RWPE1 (cell line): ENCODE measurements at places on chromosomes 13 and 19.

DNA sequence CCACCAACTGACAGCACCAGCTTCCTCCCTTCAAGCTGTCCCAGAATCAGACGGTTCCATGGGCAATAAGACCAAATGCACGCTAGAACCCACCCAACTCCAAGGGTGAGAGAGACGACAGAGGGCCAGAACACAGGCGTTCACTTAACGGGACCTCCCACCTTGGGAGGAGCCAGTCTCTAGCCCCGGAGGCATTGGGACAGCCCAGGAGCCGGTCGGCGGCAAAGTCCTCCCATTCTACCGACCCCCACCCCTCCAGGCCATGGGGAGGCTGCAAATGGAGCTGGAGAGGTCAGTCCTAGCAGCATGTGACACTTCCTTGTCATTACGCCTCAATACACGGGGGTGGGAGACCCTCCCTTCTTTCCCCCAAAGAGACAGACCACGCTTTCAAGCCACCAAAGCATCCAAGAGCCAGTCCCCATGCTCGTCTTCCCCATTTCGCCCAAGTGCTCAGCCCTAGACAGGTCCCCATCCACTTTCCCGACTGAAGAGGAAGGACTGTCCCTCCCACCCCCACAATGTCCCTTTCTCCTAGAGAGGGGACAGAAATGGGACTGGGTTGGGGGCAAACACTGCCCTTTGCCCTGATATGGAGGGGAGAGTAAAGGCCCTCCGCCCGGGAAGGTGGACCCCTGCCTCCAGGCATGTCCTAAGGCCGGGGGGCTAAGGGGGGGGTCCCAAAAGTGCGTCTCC is 964 bp downstream of the KHSRP start:
- DNase-seq = peak; percentile 63

- no peak for DNase-seq
Observed at GRCh38 chr13:23915308-23915707, 18.0 kb upstream of the C1QTNF9B start.

DNA sequence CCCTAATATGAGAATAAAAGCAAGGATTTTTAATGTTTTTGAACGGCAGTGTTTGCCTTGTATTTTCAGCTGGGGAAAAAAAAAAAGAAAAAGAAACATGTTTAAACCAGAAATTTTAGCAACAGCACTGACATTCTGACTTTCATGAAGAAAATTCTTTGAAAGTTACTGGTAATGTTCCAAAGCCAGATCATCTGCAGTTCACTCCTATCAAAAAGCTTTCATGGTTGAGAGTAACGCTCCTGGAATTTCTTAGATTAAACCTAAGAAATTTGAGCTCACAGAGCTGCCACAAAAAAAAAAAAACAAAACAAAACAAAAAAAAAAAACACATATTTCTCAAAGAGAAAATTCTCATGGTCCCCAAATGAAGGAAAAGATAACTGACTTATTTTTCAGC is 1106.7 kb downstream of the EFNB2 start:
- no peak for DNase-seq

DNA sequence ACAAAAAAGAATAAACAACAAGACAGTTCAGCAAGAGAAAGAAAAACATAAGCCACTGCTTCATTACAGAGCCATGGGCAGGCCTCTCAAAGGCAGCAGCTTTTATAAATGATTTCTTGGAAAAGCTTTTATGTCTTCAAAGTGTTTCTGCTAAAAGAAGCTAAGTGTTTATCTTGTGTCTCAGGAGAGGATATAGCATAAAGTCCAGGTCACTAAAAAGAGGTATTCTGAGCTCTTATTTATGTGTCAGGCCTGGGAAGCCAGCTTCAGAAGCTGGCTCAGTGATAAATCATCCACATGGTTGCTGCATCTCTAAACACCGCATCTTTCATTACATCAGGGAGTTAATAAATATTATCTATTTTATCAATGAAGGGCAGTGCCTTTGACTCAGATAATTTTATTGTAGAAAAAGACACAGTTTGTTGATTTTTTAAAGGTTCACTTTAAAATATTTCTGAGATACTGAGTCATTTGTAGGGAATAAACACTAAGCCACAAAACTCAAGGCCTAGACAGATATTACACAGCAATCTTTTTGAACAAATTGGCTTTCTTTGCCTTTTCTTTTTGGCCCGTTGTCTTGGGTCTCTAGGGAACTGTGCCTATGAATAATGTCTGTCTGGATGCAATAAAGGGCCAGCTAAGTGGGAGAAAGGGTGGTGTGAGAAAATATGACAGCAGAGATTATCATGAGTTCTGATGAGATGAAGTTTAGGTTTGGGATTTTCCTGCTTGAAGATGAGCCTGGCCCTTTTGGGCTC is 1086.6 kb downstream of the UQCRFS1 start:
- no peak for DNase-seq

GRCh38 chr13:100156788-100157187 is 67.9 kb downstream of the PCCA start:
- peak; percentile 14 for DNase-seq

- no peak for DNase-seq
Observed at GRCh38 chr13:98222081-98222554, 45.0 kb upstream of the RNF113B start.

GRCh38 chr13:100584896-100585295 is 3.7 kb downstream of the GGACT start:
- DNase-seq = no peak

DNA sequence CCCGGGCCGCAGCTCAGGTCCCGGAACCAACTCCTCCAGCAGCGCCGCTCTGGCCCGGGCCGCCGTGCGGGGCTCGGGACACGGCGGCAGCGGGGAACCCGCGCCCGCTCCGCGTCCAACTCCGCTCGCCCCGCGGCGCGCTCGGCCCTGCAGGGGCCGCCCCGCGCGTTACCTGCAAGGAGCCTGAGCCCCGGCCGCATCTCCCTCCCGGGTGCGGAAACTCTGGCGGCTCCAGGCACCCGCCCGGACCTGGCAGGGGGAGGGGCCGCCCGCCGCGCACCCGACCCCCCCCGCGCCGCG is at the start of gene TMTC4:
Gene TMTC4 (minus strand): TSS at position 224 of the 300 bp plus-strand sequence. CDS start 4,433 bp downstream, outside the sequence.
- no peak for DNase-seq

- DNase-seq = no peak
Observed at GRCh38 chr13:109755997-109756396, 30.4 kb downstream of the IRS2 start.

- peak; percentile 6 for DNase-seq
Observed at GRCh38 chr13:95156208-95156607, 145.0 kb downstream of the ABCC4 start.

- peak; percentile 87 for DNase-seq
Observed at GRCh38 chr19:16771618-16772017, 52.0 kb downstream of the NWD1 start.

- no peak for DNase-seq
Observed at GRCh38 chr19:4908360-4908759, 941 bp upstream of the UHRF1 start.

- DNase-seq = peak; percentile 98
Observed at GRCh38 chr13:50124536-50125303, 109.5 kb downstream of the KCNRG start.

DNA sequence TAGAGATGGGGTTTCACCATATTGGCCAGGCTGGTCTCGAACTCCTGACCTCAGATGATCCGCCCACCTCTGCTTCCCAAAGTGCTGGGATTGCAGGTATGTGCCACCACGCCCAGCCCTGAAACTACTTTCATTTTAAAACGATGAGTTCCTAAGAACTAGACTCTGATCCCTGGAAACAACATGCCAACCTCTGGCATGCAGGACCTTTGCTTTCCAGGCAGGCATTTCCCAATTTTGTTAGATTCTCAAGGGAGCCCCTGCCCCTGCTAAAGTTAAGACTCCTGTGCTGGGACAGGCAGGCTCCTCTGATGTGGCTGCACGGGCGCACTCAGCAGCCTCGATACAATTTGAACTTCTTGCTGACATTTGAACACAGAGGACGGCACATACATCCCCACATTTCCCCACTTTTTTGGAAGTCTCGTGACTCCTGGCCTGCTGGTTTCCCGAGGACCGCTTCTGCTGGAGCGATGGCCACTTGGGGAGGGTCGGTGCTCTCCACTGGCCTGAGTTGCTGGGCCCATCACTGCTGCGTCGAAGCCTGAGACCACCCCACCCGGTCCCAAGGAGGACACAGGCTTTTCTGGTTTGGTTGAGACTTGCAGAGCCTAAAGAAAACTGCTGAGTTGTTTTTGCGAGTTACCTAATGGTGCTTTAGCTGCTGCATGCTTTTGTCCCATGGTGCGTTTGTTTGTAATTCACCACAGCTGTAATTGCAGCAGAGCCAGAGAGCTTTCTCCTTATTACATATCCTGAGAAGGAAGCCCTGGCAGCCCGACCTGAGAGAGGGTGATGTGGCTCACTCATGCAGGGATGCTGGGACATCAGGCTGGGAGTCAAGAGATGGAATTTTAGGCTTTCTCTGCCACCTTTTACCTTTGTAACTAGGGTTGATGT is 8.2 kb downstream of the ATP11A start:
- no peak for DNase-seq

- no peak for DNase-seq
Observed at GRCh38 chr13:88623150-88623549, 952.0 kb downstream of the SLITRK5 start.

DNA sequence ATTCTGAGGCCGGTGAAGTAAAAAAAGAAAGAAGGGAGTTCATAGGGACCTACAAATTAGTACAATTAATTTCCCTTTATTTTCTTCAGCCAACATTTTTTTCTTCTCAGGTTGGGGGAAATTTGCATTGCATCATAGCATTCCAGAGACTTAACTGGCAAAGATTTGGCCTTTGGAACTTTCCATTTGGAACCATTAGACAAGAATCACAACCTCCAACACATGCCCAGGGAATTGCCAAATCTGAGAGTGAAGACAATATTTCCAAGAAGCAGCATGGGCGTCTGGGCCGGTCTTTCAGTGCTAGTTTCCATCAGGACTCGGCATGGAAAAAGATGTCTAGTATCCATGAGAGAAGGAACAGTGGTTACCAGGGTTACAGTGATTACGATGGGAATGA is 6.4 kb upstream of the ERCC5 start:
- DNase-seq = no peak

- no peak for DNase-seq
Observed at GRCh38 chr13:31950111-31950815, 81.3 kb upstream of the FRY start.

DNA sequence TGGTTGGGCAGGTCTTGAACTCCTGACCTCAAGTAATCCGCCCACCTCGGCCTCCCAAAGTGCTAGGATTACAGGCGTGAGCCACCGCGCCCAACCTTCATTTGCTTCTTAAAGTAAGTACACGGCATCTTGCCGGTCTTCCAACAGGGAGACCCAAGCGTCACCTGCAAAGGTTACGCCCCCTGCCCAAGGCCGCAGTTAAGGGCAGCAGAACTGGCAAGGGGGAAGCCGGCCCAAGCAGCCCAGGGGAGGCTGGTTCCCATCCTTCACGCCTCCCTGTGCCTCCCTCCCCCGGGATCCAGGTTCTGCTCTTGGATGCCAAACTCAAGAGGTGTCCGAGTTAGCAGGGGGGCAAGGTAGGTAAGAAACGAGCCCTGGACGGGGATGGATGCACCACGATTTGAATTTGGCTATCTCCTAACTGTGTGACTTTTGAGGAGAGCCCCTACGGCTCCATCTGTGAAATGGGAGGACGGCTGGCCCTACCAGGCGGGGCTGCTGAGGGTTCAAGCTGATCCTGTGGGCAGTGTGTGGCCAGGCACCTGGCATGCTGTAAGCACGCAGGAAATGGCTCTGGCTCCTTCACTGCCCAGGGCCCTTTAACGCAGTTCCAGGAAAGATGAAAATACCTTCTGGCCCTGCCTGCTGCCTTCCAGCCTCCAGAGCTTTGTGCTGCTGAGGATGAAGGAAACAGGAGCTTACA is 9.0 kb downstream of the RFX1 start:
- no peak for DNase-seq

GRCh38 chr13:93547886-93548285 is 321.3 kb downstream of the GPC6 start:
- no peak for DNase-seq
